SIG-M5 (cell line): ENCODE measurements at places on chromosomes 13 and 19.

DNA sequence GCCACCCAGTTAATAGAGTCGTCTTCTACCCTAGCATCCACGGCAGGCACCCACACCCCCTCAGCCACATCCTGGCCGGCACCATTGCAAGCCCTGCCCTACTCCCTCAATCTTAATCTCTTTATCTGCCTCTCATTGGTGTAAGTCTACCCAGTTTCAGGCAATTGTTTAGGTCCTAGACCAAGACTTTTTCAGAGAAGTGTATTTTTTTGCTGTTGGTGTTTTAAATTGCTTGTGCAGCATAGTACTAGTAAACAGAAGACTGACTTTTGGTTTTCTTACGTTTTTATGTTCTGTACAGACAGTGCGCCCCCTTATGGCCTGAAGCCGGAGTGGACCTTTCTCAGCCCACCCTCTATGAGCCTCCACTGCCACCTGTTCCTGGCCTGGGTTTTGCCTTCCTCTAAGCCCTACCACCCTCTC, 2.3 kb upstream of the LCP1 start:
- no peak for DNase-seq

GRCh38 chr13:102879793-102880499, 34.1 kb downstream of the ERCC5 start:
- DNase-seq: no peak

- DNase-seq: no peak
These were observed 99.9 kb downstream of the COL4A2 start for GRCh38 chr13:110407021-110407420.

GRCh38 chr13:46751811-46752635, 44.9 kb downstream of the ESD start:
- DNase-seq: peak; percentile 90

GRCh38 chr19:42199440-42200115, 17.9 kb downstream of the DEDD2 start:
- DNase-seq: peak; percentile 59

GRCh38 chr13:28392896-28393505, 101.9 kb downstream of the FLT1 start:
- DNase-seq: no peak

GRCh38 chr13:53015971-53016370, 12.6 kb upstream of the OLFM4 start:
- no peak for DNase-seq

DNA sequence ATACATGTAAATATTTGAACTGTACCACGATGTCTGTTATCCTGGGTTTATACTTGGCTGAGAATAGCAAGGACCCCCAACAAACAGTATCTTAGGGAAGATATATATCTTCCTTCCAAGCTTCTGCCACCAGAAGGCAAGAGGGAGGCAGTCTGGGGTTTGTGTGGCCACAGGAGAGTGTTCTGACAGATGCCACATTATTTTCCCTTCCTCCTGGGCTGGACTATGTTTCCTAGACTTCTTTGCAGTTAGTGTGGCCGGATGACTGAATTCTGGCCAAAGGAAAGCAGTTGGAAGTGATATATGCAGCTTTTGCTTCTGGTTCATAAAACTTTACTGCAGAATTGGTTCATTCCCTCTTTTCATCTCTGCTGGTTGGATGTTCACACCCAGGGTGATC, 39.9 kb upstream of the TMTC4 start:
- DNase-seq: no peak

GRCh38 chr13:22562116-22562515, 618.7 kb upstream of the SGCG start:
- no peak for DNase-seq

DNA sequence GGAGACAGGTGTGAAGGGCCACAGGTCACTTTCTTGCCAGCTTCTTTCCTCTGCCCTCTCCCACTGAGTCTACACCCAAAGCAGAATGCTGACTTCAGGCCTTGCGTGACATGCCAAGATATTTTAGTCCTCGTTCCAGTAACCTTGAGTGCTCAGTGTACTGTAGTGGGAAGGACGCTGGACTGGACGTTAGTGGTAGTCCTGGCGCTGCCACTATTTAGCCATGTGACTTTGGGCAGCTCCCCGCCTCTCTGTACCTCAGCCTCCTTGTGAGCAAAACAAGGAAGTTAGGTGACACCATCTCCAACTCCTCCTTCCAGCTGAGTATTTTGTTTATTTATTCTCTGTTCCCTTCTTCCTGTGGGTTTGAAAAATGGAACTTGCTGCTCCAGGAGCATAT, 86.1 kb downstream of the FRY start:
- peak; percentile 66 for DNase-seq

GRCh38 chr13:29733147-29733611, 117.2 kb downstream of the UBL3 start:
- no peak for DNase-seq

- no peak for DNase-seq
These were observed 102.5 kb downstream of the URI1 start for GRCh38 chr19:30044273-30045248.

GRCh38 chr19:31066385-31066784, 282.9 kb downstream of the TSHZ3 start:
- no peak for DNase-seq

DNA sequence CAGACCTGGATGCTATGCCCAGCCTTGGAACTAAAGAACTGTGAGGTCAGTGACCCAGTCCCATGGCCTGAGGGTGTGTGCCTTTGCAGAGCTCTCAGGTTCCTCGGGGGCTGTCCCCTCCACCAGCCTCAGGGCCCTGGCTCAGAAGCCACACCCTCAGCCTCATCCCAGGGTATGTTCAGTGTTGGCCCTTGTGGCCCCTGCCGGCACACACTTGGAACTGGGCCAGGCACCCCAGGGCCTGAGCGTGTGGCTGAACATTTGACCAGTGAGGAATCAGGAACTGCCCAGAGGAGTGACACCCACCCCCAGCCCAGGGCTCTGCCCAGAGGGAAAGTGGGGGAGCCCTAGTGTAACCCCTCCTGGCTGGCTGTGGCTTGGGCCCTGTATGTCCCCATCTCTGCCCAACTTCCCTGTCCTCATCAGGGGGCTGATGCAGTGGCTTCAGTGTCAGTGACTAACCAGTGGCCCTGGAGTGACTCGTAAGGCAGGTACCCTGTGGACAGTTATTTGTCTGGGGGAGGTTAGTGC, 10.0 kb downstream of the NKPD1 start:
- no peak for DNase-seq

DNA sequence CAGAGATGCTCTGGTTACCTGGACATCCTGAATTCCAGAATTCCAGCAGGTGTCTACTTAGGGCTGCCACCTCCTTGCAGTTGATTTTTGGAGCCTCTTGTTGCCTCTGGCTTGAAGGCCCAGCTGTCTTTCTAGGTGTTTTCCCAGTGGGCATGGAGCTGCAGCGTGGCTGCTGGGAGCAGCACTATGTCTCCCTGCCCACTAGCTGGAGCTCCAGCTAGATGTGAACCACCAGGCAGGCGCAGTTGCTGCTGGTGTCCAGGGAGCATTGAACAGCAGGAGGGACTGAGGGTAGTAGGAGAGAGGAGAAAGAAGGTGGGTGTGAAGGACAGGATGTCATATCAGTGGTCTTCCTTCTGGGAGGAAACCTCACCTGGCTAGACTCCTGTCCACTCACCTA, 9.9 kb upstream of the SELENOW start:
- DNase-seq: no peak

GRCh38 chr19:21584537-21584936, 79.1 kb downstream of the ZNF429 start:
- DNase-seq: no peak

DNA sequence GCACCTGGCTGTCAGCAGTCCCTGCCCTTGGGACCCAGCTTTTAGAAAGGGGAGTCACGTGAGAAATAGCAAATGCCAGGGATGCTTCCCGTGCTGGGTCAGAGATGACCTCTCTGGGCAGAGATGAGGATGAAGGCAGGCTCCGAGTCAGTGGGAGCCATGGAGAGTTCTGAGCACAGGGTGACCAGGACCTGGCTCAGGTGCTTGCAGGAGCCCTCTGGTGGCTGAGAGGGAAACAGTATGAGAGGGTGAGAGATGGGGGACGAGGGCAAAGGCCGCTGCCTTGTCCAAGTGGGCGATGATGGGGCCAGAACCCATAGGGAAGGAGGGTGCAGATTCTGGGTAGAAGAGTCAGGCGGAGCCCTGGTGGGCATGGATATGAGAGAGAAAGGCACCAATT, 15.8 kb downstream of the TMED1 start:
- no peak for DNase-seq

GRCh38 chr19:39199025-39199424, 2.3 kb downstream of the NCCRP1 start:
- DNase-seq: no peak
